Endothelial cell (in vitro differentiated cells): ENCODE measurements at places on chromosomes 12 and 14. TPM values are rescaled to one million over a fixed set of nuclear protein-coding genes. Genes with fewer than 3 reads are reported as not detected.

The MGP gene
- 0.26 TPM for total RNA-seq

The RBM23 gene
- total RNA-seq: 52.4 TPM

The ARHGAP5 gene
- total RNA-seq: 78.4 TPM

GRCh38 chr12:3101309-3102024 lies 24.3 kb downstream of the TSPAN9 start:
- peaks cover 24% of the 10 kb centered on the region for H3K36me3 ChIP-seq
- no peak overlapping the region for H3K4me3 ChIP-seq
- H3K4me1 ChIP-seq: peaks cover 83% of the 10 kb centered on the region
- H3K27me3 ChIP-seq: peaks cover 12% of the 10 kb centered on the region
- DNase-seq: no peak

GRCh38 chr12:71938728-71939385 lies at the start of gene TPH2:
Gene TPH2, plus strand, starts transcription at chr12:71938845. Its CDS starts 142 bp downstream, at chr12:71938987.
- H3K27ac ChIP-seq: no peak within 1 kb of the TSS
- no peaks in the 10 kb centered on the region for H3K36me3 ChIP-seq
- H3K4me1 ChIP-seq: peaks cover 12% of the 10 kb centered on the region
- no peak within 1 kb of the TSS for H3K4me3 ChIP-seq
- DNase-seq: peak; percentile 96

DNA sequence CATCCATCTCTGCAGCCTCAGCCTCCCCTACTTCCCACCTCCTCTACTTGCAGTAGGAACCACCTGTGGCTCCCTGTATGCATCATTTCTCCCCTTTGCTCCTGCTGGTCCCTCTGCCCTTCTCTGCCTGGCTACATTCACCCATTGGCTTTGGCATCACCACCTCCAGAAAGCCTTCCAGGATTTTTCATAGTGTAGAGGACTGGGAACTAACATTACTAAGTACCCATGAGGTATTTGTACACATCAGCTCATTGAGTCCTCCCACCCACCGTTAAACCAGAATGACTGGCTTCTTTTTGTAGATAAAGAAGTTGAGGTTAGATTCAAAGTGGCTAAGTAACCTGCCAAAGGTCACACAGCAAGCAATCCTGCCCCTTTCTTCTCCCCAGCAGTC lies 17.1 kb downstream of the SYNE3 start:
- no peaks in the 10 kb centered on the region for H3K36me3 ChIP-seq
- peaks cover 11% of the 10 kb centered on the region for H3K4me1 ChIP-seq
- peaks cover 1% of the 10 kb centered on the region for H3K27me3 ChIP-seq
- no peak for DNase-seq

DNA sequence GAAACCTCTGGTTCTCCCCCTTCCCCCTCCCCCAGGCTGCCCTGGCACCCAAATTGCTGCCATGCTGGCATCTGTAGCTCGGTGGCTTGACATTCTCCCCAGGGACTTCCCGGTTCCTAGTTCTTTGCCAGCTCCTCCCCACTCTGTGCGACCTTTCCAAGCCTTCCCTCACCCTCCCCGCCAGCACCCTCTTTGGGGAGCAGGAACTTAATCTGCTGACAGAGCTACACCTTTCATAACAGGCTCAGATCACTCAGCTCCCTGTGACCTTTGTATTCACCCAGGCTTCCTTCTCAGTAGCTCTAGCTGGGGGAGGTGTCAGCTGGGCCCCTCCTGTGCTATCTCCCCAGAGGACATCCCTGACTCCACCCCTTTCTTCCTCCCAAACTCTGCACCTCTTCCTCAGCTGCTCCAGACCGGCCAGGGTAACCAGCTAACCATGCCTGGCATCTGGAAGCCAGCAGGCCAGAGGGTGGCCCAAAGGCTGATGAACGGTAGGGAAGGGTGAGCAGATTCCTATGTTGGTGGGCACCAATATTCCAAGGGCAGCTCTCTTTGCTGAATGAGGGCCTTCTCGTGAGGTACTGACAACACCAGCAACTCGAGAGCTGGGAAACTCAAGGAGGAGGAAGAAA lies 1.8 kb upstream of the COX14 start:
- H3K4me1 ChIP-seq: peaks cover 17% of the 10 kb centered on the region
- DNase-seq: no peak
- peaks cover 7% of the 10 kb centered on the region for H3K36me3 ChIP-seq
- peak overlapping the region; percentile 21 for H3K27ac ChIP-seq
- H3K27me3 ChIP-seq: peaks cover 17% of the 10 kb centered on the region

GRCh38 chr14:101504096-101504948 lies 57.0 kb upstream of the DIO3 start:
- DNase-seq: no peak
- H3K27ac ChIP-seq: no peak overlapping the region
- H3K4me1 ChIP-seq: no peaks in the 10 kb centered on the region
- no peak overlapping the region for H3K4me3 ChIP-seq

DNA sequence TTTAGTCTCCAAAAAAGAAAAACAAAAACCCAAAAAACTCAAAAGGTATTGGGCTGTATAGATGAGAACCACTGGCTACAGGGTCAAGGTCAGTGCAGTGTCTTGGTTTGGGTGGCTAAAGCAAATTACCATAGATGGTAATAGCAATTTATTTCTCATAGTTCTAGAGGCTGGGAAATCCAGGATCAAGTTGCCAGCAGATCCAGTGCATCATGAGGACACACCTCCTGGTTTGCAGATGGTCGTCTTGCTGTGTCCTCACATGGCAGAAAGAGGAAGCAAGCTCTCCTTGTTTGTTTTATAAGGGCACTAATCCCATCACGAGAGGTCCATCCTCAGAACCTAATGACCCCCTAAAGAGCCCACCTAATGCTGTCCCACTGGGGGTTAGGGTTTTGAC lies 11.2 kb downstream of the COX14 start:
- no peak for DNase-seq
- peaks cover 14% of the 10 kb centered on the region for H3K36me3 ChIP-seq
- peak overlapping the region; percentile 9 for H3K27ac ChIP-seq
- H3K27me3 ChIP-seq: peaks cover 2% of the 10 kb centered on the region
- no peak overlapping the region for H3K4me3 ChIP-seq
- H3K4me1 ChIP-seq: peaks cover 20% of the 10 kb centered on the region

DNA sequence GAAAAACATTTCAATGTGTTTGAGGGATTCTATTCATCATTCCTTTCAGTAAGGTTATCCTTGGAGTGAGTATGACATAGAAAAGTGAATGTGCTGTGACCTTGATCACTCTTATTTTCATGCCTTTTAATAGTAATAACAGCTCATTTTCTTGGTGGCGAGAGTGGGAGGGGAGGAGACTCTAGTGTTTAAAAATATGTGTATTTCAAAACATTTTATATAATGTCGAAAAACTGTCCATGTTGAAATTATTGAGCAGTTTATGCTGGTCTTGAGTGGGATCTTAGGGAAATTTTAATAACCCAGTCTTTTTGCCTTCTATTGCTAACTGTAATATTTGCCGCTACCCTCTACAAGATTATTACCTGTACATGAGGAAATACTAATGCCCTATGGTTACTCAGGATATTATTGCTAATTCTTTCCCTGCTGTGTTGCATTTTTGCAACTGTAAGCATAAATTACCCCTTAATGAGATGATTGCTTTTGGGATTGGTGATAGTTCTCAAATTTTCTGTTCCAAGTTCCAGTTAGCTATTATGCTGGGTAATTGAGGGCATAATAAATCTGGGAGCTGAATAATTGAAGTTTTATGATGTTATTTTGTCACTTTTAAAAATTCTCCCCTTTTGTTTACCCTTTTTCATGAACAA lies 21.9 kb downstream of the ATF7IP start:
- peaks cover 16% of the 10 kb centered on the region for H3K4me1 ChIP-seq
- no peak overlapping the region for H3K4me3 ChIP-seq
- H3K27ac ChIP-seq: peak overlapping the region; percentile 67
- H3K27me3 ChIP-seq: no peaks in the 10 kb centered on the region
- H3K36me3 ChIP-seq: peaks cover 7% of the 10 kb centered on the region

DNA sequence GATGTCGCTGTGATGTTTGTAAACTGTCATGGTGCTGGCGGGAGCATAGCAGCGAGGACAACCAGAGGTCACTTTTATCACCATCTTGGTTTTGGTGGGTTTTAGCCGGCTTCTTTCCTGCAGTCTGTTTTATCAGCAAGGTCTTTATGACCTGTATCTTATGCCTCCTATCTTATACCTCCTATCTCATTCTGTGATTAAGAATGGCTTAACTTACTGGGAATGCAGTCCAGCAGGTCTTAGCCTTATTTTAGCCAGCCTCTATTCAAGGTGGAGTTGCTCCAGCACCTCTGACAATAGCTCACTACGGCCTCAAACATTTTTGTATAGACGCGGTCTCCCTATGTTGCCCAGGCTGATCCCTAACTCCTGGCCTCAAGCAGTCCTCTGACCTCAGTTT lies 53.7 kb downstream of the B4GALNT3 start:
- H3K36me3 ChIP-seq: peaks cover 8% of the 10 kb centered on the region
- no peak for DNase-seq
- no peak overlapping the region for H3K4me3 ChIP-seq
- H3K27me3 ChIP-seq: peaks cover 3% of the 10 kb centered on the region

DNA sequence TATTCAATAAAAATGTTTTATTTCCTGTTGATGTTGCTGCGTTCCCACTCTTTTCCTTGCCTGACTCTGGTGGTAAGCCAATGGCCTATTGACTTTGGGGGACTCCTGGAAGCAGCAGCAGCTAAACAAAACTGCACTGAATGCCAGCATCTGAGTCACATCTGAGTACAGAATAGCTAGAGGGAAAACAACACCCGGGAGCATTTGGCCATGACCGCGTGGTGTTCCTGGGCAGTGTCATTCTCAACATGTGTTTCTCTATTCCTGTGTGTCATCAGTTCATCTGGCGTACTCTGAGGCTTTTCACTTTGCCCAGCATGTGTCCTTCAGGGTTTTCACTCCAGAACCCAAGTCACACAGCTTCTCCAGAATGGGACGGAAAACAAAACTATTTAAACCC lies 238.8 kb downstream of the PAWR start:
- no peak for DNase-seq
- peaks cover 11% of the 10 kb centered on the region for H3K4me1 ChIP-seq
- H3K27me3 ChIP-seq: peaks cover 2% of the 10 kb centered on the region

GRCh38 chr14:87934185-87934584 lies 58.8 kb downstream of the GALC start:
- no peak for DNase-seq
- H3K27ac ChIP-seq: no peak overlapping the region
- peaks cover 6% of the 10 kb centered on the region for H3K36me3 ChIP-seq
- H3K27me3 ChIP-seq: no peaks in the 10 kb centered on the region
- no peak overlapping the region for H3K4me3 ChIP-seq
